CD4-positive, alpha-beta T cell treated with Interleukin-6 at 100 ng/mL for 8 hours (primary cell): ENCODE measurements at places on chromosomes 7 and 10.

- no peak for DNase-seq
Observed at GRCh38 chr10:558891-559766, 130.3 kb downstream of the DIP2C start.

GRCh38 chr10:72087969-72088888, at the start of gene SPOCK2:
Gene SPOCK2 (minus strand): TSS chr10:72088551. CDS start chr10:72088328, 223 bp downstream.
- peak; percentile 81 for DNase-seq

- DNase-seq = peak; percentile 12
Observed at GRCh38 chr7:117048114-117048866, 95.0 kb downstream of the ST7 start.

DNA sequence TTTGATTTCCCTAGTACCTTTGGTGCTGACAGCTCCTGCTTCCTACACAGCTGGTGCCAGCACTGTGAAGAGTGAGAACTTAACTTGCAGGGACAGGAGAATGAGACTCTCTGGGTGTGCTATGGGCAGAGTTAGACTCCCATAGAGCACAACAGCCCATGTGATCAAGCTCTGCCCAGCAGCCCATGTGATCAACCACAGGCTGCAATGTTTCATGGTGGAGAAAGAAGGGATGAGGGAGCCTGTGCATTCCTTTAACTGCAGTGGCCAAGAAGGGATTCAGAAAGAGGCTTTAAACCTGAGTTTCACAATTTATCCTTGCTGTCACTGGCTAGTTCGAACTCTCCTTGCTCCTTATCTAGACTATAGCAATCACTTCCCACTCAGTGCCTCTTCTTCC, 10.0 kb upstream of the MEST start:
- no peak for DNase-seq

DNA sequence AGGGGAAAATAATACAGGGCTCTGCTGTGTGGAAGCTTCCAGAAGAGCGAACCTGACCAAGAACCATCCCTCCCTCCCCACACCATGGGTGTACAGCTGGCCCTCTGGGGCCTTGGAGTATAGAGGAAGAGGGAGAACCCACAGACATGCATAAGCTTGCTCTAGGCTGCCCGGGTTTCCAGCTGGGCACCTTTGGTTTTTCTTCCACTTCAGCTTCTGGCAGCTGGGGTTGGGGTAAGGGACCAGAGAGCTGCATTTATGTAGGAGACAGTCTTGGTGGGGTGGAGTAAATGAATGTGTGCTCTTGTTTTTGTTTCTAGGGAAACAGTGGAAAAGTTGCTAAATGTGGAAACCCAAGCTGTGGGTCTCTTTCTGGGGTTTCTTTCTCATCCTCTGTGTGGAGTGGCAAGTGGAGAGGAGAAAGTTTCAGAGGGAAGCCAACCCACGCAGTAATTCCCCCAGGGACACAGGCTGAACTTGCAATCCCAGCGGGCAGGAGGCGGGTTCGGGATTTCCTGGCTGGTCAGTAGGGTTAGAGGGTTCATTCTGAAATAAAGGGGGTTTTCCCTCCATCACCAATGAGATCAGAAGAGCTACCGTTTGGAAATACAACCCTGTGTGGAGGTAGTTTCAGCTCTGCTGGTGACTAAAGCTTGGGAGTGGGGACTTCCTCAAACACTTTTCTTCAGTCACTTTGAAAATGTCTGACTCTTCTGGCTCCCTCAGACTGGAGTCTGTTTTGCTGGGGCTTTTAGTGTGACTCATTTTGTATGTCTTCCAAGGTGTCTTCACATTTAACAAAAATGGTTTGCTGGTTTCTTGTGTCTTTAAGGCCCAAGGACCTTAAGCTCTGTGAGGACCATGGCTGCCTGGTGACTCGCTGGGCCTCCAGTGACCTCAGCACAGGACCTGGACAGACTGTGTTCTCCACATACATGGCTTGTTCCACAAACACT, 22.2 kb upstream of the SRGN start:
- no peak for DNase-seq

GRCh38 chr7:38323156-38323555, 49.7 kb upstream of the TARP start:
- DNase-seq = no peak

DNA sequence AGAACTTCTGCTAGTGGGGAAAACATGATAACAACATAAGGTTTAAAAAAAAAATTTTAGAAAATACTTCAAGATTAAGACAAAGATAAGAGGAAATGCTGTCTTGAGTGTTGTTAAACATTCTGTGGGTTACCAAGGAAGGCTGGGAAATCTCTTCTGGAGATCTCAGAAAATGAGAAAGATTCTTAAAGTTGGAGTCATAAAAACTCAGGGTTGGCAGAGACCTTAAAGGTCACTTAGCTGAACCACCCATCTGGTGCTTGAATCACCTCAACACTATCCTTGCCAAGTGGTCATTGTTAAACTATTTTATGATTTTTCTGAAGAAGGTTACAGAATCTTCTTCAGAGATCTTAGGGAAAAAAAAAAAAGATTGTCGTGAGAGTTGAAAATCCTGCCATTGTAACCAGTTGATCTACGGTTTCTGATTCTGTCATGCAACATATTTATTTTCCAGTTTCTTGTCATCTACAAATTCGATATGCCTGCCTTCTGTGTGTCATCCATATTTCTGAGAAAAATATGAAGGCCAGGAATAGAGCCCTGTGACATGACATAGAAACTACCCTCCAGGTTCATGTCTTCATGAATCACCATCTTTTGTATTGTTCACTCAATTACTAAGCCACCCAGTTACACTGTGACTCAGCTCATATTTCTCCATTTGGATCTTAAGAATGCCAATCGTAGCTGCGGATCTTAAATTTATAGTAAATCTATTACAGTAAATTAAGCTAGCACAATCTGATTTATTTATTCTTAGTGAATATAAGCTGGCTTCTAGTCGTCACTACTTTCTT, 179.2 kb downstream of the ST7 start:
- no peak for DNase-seq

- DNase-seq = no peak
Observed at GRCh38 chr7:45088146-45088701, 545 bp downstream of the NACAD start.

GRCh38 chr7:98840722-98841121, 29.1 kb downstream of the TMEM130 start:
- DNase-seq = no peak

DNA sequence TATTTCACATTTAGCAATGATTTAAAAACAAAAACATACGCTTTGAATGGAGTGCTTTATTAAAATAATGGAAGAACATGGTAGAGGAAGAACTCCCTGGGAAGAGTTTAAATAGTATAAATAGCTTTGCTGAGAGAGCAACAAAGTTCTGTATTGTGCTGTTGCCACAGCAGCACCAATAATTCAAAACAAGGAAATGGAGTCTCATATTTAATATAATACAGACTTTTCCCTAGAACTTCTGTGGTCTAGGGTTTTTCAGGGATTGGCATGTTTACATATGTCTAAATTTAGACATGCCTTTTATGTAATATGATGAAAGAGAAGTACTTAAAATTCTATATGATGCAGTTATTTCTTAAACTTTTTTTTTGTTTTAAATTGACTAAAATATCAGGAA, 217.2 kb upstream of the HDAC9 start:
- DNase-seq = no peak

- DNase-seq = no peak
Observed at GRCh38 chr7:91424371-91424770, 160.1 kb downstream of the FZD1 start.

GRCh38 chr7:130274983-130275591, 8.4 kb downstream of the CPA2 start:
- DNase-seq = no peak

GRCh38 chr7:49823566-49823965, 50.1 kb downstream of the VWC2 start:
- no peak for DNase-seq

DNA sequence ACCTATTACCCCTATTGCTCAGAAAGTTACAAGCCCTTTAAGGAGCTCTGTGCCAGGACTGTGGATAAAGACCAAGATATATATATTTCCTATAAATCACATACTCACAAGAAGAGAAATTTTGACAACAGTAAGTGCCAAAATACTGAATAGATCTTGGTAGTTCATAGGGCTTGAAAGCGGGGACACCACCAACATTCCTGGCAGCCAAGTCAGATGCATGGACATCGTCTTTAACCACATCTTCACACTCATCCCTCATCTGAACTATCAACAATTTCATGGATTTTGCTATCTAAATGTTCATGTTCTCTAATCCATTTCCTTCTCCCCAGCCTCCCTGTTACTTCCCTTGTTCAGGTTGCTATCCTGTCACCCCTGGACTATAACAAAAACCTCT, 67.5 kb upstream of the LRRC17 start:
- no peak for DNase-seq

DNA sequence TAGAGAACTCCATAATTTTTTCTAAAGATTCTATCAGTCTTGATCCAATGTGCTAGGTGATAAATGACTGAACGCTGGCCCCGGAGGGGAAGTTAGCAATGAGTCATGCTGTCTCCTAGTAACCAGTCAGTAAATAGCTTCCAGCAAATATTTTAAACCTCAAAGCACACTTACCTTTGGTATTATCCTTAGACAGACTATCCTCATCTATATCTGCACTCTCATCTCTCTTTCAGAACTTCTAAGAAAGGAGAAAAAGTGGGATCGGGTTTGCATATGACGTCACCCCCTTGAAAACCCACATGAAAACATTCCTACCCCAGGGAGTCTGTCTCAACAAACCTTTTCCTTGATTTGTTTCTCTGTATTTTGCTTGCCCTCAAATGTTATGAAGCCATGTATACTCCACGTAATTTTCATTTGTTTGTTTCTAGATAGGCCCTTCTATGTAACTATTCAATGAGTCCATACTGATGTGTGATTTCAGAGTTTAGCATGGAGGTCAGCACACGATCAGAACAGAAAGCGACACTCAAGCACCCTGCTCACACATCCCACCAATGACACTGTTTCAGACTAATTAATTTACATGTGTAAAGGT, 174.9 kb upstream of the NRP1 start:
- no peak for DNase-seq

GRCh38 chr7:106047184-106047583, 64.9 kb downstream of the SYPL1 start:
- no peak for DNase-seq

GRCh38 chr10:92756201-92757065, 66.7 kb downstream of the HHEX start:
- no peak for DNase-seq

DNA sequence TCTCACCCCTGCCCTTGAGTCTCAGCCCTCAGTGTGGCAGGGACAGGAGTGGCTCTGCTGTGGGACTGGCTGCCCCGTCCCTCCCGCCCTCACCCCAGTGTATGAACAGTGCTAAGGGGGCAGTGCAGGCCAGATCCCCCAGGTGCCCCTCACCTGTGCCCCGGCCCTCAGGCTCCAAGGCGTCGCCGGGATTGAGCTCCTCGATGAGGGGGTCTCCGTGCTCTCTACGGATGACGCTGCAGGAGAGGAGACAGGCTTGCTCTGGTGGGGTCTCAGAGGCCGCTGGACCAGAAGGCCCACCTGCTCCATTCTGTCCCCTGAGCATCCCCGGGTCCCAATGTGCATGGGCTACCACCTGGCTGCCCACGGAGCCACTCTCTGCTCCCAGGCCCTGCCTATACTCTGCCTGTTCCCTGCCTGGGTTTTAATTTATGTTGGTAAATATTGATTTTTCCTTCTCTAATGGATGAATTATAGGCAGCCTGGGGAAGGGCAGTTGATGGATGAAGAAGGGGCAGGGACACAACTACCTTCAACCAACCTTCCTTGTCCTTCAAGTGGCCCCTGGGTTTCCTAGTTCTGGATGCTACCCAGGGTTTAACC, 47.2 kb downstream of the GOLGA7B start:
- DNase-seq = no peak

DNA sequence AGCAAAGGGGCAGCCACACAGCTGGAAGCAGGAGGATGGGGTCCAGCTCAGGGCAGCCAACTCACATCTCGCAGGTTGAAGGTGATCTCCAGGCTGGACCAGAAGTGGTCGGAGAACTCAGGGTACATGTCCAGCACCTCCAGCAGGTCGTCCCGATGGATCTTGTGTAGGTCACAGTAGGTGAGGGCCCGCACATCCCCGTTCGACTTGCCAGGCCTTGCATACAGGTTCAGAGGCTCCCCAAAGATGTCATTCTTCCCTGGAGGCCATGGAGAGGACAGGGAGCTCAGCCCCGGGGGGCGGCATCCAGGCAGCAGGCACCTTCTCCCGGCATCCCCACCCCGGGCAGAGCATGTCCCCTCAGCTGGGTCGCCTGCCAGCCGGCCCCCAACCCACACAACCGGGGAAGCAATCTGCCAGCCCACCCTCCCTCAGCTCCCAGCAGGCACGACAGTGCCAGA, 29.3 kb downstream of the KCNH2 start:
- no peak for DNase-seq

DNA sequence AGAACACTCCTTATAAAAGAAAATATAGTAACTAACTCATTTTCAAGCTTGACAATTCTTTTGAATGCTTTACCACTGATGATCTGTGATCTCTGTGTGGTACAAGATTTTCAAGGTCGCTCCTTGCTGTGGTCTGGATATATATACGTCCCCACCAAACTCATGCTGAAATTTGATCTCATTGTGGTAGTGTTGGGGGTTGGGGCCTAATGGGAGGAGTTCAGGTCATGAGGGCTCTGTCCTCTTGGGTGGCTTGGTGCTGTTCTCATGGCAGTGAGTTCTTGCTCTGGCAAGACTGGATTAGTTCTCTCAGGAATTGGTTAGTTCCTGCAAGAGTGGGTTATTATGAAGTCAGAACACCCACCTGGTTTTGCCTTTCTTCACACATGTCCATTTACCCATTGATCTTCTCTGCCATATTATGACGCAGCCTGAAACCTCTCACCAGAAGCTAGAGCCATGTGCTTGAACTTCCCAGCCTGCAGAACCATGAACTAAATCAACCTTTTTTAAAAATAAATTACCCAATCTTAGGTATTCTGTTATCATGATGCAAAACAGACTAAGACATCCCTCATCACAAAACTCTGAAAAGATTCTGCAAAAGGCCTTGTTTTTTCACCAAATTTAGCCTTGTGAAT, 8.3 kb upstream of the EDRF1 start:
- DNase-seq = no peak

DNA sequence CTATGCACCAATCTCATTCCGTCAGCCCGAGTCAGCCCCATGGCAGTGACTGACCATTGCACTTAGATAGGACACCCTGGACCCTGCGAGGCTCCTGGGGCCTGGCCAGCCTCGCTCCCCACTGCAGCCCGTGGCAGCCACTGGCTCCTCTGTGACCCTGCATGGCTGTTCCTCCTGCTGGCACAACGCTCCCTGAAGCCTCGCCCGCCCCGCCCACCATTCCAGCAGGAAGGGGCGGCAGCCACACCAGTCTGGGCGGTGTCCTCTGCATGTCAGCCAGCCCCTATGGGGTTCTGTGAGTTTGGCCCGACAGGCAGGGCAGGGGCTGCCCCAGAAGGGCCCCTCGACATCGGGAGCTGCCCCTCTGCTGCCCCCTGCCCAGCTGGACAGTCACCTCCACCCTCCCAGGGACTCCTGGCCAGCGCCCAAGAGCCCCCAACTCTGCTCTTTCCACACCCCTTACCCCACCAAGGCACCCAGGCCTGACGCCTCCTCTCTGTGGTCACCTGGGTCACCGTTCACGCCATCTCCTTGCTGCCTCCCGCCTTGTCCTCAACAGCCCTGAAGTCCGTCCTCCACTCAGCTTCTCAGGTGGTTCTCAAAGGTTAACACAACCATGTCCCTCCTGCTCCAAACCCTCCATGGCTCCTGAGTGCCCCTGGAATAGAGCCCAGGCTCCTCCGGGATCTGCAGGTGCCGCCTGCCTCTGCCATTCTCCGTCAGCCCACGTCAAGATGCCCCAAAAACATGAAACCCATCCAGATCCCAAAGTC, 103.5 kb downstream of the MICALL2 start:
- no peak for DNase-seq
